ENCODE measurements at places on chromosomes 1 and 21. TPM values are rescaled to one million over a fixed set of nuclear protein-coding genes. Genes with fewer than 3 reads are reported as not detected.
A peak's percentile ranks its signal among the peaks of the same experiment; 100 is the strongest.

- H3K27ac ChIP-seq: no peak overlapping the region
- H3K27me3 ChIP-seq: no peaks in the 10 kb centered on the region
- H3K4me3 ChIP-seq: no peak overlapping the region
- peak; percentile 45 for DNase-seq
- no peaks in the 10 kb centered on the region for H3K36me3 ChIP-seq
- peaks cover 27% of the 10 kb centered on the region for H3K4me1 ChIP-seq
Observed at GRCh38 chr1:12539705-12540579, 78.1 kb downstream of the DHRS3 start.

GRCh38 chr1:154330669-154331068 lies 5.3 kb downstream of the ATP8B2 start:
- DNase-seq: no peak
- H3K4me1 ChIP-seq: no peaks in the 10 kb centered on the region
- H3K4me3 ChIP-seq: no peak overlapping the region
- H3K27me3 ChIP-seq: no peaks in the 10 kb centered on the region

- peaks cover 5% of the 10 kb centered on the region for H3K36me3 ChIP-seq
- DNase-seq: no peak
- no peak overlapping the region for H3K27ac ChIP-seq
Observed at GRCh38 chr1:3787349-3787715, 9.0 kb downstream of the LRRC47 start.

- no peak for DNase-seq
- H3K4me3 ChIP-seq: no peak overlapping the region
- H3K27me3 ChIP-seq: no peaks in the 10 kb centered on the region
- H3K4me1 ChIP-seq: no peaks in the 10 kb centered on the region
- H3K36me3 ChIP-seq: no peaks in the 10 kb centered on the region
Observed at GRCh38 chr1:117638759-117639158, 32.9 kb downstream of the TENT5C start.

DNA sequence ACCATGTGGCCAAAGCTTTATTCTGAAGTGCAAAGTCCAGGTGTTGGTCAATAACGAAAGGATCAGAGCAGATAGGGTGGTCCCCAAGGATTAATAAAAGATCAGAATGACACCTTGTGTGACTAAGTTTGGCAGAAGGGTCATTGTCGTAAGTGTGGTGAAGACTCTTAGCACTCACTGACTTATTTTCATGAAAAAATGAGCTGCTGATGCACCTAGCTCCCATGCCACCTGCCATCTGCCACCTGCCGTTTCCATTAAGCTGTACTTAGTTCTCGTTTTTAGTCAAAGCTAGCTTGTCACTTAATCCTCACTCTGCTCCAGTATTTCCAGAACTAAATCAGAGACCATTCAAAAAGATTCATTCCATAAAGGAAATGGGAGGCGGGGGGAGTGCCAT lies 112.6 kb downstream of the SEC16B start:
- DNase-seq: no peak
- H3K27me3 ChIP-seq: no peaks in the 10 kb centered on the region
- H3K36me3 ChIP-seq: no peaks in the 10 kb centered on the region

GRCh38 chr1:162075862-162076261 lies 6.4 kb downstream of the NOS1AP start:
- no peaks in the 10 kb centered on the region for H3K4me1 ChIP-seq
- no peak for DNase-seq
- no peaks in the 10 kb centered on the region for H3K36me3 ChIP-seq

DNA sequence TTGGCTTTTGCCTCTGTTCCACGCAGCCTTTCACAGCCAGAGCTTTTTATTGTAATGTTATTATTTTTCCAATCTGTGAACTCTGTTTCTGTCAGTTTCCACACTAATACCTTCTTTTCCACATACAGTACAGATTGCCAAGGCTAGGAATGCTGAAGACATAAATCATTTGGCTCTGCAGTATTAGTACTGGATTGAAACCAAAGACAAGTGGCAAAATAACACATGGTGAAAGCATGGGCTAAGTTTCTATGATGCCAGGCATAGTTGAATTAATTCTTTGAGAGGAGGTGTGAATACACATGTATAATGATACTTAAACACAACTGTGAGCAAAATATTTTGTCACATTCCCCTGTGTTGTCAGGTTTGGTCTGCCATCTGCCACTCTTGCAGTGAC lies 73.5 kb downstream of the TMEM200B start:
- no peak for DNase-seq
- H3K4me1 ChIP-seq: no peaks in the 10 kb centered on the region
- no peak overlapping the region for H3K4me3 ChIP-seq
- no peaks in the 10 kb centered on the region for H3K36me3 ChIP-seq

Gene OR14K1
- not detected for total RNA-seq

Gene PBX1
- total RNA-seq: 6.7 TPM

Gene TTLL7
- total RNA-seq: 7.2 TPM

Gene CIART
- total RNA-seq: 6.5 TPM

Gene AGBL4
- total RNA-seq: 0.31 TPM

Measured in right lobe of liver (tissue), 6 donors.